ENCODE measurements at places on chromosomes 13 and 19.

- no peaks in the 10 kb centered on the region for H3K36me3 ChIP-seq
- no peak overlapping the region for H3K4me3 ChIP-seq
- no peak for DNase-seq
- H3K27me3 ChIP-seq = peaks cover 4% of the 10 kb centered on the region
Observed at GRCh38 chr19:43337737-43338136, 15.7 kb upstream of the CD177 start.

- no peaks in the 10 kb centered on the region for H3K36me3 ChIP-seq
- no peaks in the 10 kb centered on the region for H3K27me3 ChIP-seq
- no peaks in the 10 kb centered on the region for H3K4me1 ChIP-seq
Observed at GRCh38 chr13:93624311-93624777, 397.7 kb downstream of the GPC6 start.

DNA sequence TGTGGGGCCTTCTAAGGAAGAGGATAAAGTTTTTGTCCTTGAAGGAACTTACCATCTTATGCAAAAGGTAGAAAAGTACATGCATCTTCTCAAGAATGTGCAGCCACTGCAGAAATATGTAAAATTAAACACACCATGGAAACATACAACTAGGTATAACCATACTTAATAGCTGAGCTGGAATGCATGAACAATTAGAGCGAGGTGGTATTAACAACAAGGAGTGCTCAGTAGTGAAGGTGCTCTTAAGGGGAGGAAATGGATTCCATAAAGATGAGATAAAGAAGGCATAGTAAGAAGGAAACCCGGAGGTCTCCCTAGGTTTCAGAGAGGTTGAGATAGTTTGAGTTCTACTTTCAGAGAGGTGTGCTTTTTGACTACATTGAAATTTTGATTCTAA is 415.9 kb downstream of the NDFIP2 start:
- H3K4me3 ChIP-seq = no peak overlapping the region
- DNase-seq = no peak
- no peak overlapping the region for H3K27ac ChIP-seq
- H3K4me1 ChIP-seq = no peaks in the 10 kb centered on the region

DNA sequence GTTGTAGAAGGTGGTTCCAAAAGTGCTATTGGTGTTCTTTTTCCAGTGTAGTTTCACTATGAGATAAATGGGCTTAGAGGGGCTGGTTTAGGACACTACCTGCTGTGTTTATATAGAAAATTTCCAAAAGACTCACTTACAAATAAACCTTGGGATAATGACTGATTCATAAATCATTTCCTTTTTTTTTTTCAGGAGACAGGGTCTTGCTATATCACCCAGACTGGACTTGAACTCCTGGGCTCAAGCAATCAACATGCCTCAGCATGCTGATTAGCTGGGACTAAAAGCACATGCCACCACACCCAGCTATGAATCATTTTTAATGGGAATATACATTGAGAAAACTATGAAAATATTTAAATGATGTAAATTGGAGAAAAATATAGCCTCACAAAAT is 376.6 kb downstream of the PCDH9 start:
- H3K36me3 ChIP-seq = no peaks in the 10 kb centered on the region
- H3K27ac ChIP-seq = no peak overlapping the region
- no peak overlapping the region for H3K4me3 ChIP-seq
- H3K27me3 ChIP-seq = no peaks in the 10 kb centered on the region
- H3K4me1 ChIP-seq = no peaks in the 10 kb centered on the region
- DNase-seq = no peak

GRCh38 chr19:30419568-30420180 is 47.5 kb downstream of the ZNF536 start:
- no peaks in the 10 kb centered on the region for H3K4me1 ChIP-seq
- H3K27me3 ChIP-seq = peaks cover 26% of the 10 kb centered on the region
- no peak overlapping the region for H3K27ac ChIP-seq
- DNase-seq = no peak
- no peaks in the 10 kb centered on the region for H3K36me3 ChIP-seq

- no peak for DNase-seq
- peaks cover 53% of the 10 kb centered on the region for H3K27me3 ChIP-seq
- no peak overlapping the region for H3K4me3 ChIP-seq
- H3K27ac ChIP-seq = no peak overlapping the region
Observed at GRCh38 chr13:94716016-94716415, 3.7 kb upstream of the SOX21 start.

- H3K4me3 ChIP-seq = no peak overlapping the region
- no peaks in the 10 kb centered on the region for H3K27me3 ChIP-seq
- H3K4me1 ChIP-seq = no peaks in the 10 kb centered on the region
- no peaks in the 10 kb centered on the region for H3K36me3 ChIP-seq
- H3K27ac ChIP-seq = no peak overlapping the region
Observed at GRCh38 chr13:39818953-39819352, 163.5 kb downstream of the COG6 start.

DNA sequence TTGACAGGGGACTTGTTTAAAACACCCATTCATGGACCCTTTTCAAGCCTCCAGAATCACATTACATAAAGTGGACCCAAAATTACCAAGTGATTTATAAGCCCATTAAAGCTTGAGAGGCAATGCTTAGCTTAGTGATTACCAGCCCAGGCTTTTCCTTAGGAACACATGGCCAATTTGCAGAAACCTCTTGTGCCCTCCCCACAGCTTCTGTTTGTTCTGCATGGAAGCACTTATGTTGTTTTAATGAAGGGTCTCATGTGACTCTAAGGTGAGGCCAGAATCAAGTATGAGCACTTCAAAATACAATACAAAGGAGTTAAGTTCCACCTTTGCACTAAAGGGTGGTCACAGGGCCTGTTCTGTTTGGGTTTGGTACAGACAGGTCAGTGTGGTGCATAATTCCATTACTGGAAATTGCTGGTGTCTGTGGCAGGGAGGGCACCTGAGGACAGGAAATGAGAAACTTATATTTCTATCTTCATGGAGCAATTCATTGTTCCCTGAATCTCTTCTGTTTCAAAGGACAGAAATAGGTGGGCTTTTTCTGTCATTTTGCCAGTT is 15.3 kb downstream of the ZNF486 start:
- no peak overlapping the region for H3K27ac ChIP-seq
- peaks cover 5% of the 10 kb centered on the region for H3K36me3 ChIP-seq
- H3K4me1 ChIP-seq = no peaks in the 10 kb centered on the region
- DNase-seq = no peak
- no peak overlapping the region for H3K4me3 ChIP-seq
- no peaks in the 10 kb centered on the region for H3K27me3 ChIP-seq

- no peak overlapping the region for H3K27ac ChIP-seq
- H3K36me3 ChIP-seq = no peaks in the 10 kb centered on the region
- no peaks in the 10 kb centered on the region for H3K4me1 ChIP-seq
- H3K4me3 ChIP-seq = no peak overlapping the region
- no peak for DNase-seq
- no peaks in the 10 kb centered on the region for H3K27me3 ChIP-seq
Observed at GRCh38 chr13:61094865-61095264, 320.8 kb downstream of the PCDH20 start.

DNA sequence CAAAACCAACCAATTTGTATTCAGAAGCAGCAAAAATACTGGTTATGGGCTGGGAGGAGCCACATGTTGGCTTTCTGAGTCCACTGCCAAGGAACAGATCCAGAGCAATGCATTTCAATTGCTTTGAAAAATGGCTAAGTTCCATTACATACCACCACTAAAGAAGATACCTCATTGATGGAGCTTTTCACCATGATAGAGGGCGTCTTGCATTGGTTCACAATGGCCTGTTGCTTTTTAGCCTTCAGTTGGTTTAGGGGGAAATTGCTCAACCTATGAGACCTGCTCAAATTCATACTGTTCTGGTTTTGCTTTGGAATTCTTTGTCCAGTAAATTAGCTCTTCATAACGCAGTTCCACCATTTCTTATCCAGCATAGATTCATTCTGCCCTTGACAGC is 21.2 kb upstream of the CPB2 start:
- DNase-seq = no peak
- H3K27ac ChIP-seq = no peak overlapping the region
- no peak overlapping the region for H3K4me3 ChIP-seq
- H3K4me1 ChIP-seq = peaks cover 16% of the 10 kb centered on the region
- H3K27me3 ChIP-seq = no peaks in the 10 kb centered on the region
- peaks cover 36% of the 10 kb centered on the region for H3K36me3 ChIP-seq

- no peak overlapping the region for H3K27ac ChIP-seq
- no peaks in the 10 kb centered on the region for H3K36me3 ChIP-seq
- no peaks in the 10 kb centered on the region for H3K27me3 ChIP-seq
- H3K4me1 ChIP-seq = no peaks in the 10 kb centered on the region
Observed at GRCh38 chr13:22218797-22219196, 547.9 kb downstream of the FGF9 start.

- peak; percentile 39 for DNase-seq
- H3K4me3 ChIP-seq = no peak overlapping the region
- no peaks in the 10 kb centered on the region for H3K27me3 ChIP-seq
- peak overlapping the region; percentile 32 for H3K27ac ChIP-seq
- H3K36me3 ChIP-seq = peaks cover 27% of the 10 kb centered on the region
Observed at GRCh38 chr19:6023085-6023682, 45.2 kb upstream of the RANBP3 start.

DNA sequence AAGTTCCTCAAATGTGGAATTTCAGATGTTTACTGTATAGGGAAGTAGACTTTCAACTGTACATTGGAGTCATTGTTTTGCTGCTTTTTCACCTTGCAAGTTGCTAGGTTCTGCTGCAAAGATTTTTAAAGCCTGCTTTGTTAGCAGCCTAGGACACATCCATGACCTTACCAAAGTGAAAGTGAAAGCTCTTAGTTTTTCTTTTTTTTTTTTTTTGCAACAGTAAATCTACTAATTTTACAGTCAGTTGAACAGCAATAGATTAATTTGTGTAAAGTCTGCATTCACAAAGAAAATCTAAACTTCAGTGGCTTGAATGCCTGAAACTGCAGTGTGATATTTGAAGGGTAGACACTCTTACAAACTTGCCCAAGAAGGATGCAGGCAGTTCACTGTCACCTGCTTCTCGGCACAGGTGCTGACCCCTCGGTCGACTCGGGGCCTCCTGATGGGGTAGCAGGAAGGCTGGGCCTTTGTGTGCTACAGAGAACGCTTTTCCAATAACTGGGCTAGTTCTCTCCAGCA is 5.0 kb upstream of the MTIF3 start:
- H3K27ac ChIP-seq = peak overlapping the region; percentile 51
- peak overlapping the region; percentile 41 for H3K4me3 ChIP-seq
- peaks cover 20% of the 10 kb centered on the region for H3K4me1 ChIP-seq
- no peaks in the 10 kb centered on the region for H3K27me3 ChIP-seq
- no peaks in the 10 kb centered on the region for H3K36me3 ChIP-seq

DNA sequence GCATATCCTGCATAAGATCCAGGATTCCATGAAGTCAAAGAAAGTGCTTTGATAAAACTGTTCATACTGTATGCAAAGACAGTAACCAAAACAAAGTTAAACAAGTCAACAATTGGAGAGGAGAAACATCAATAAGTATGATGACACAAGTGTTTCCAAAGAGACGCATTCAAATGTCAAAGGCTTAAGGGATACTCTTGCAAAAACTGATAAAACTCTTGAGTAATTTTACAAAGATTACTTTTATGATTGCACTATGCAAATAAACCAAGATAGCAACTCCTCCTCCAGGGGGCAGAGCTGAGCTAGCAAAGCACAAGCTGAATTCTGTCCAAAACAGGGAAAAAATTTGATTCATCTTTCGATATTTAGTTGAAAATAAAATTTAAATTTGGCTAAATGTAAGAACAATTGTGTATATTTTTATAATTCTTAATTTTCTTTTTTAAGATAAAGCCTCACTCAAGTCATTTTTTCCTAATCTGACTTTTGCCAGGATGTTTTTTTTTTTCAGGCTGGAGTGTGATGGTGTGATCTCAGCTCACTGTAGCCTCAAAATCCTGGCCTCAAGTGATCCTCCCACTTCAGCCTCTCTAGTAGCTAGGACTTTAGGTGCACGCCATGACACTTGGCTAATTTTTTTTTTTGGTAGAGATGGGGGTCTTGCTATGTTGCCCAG is 84.0 kb downstream of the MZT1 start:
- DNase-seq = peak; percentile 49
- H3K27me3 ChIP-seq = no peaks in the 10 kb centered on the region
- H3K4me3 ChIP-seq = no peak overlapping the region
- no peaks in the 10 kb centered on the region for H3K4me1 ChIP-seq

DNA sequence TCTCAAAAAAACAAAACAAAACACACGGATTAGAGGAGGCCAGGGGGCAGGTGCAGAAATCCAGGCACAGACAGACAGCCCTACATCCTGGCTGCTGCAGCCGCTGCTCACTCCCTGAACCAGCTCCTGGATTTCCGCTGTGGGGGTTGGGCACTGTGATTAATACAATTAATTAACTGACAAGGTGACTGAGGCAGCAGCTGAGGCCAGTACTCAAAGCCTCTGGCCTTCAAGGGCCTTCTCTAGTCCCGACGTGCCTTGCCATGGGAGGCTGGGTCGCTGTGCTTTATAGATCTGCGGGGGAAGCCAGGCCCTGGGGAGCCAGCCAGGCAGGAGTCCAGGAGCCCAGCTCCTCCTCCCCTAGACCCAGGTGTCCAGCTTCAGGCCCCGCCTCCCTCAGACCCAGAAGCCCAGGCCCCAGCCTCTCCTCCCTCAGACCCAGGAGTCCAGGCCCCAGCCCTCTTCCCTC is 4.6 kb downstream of the NECTIN2 start:
- no peak for DNase-seq
- peaks cover 28% of the 10 kb centered on the region for H3K4me1 ChIP-seq
- no peak overlapping the region for H3K27ac ChIP-seq

- H3K36me3 ChIP-seq = no peaks in the 10 kb centered on the region
- H3K4me3 ChIP-seq = peak overlapping the region; percentile 7
- no peaks in the 10 kb centered on the region for H3K27me3 ChIP-seq
Observed at GRCh38 chr13:74062933-74063332, 71.3 kb downstream of the KLF12 start.

- no peaks in the 10 kb centered on the region for H3K27me3 ChIP-seq
- H3K4me1 ChIP-seq = peaks cover 2% of the 10 kb centered on the region
- H3K27ac ChIP-seq = no peak overlapping the region
- no peak overlapping the region for H3K4me3 ChIP-seq
- DNase-seq = no peak
- H3K36me3 ChIP-seq = no peaks in the 10 kb centered on the region
Observed at GRCh38 chr13:26977541-26977940, 194.1 kb downstream of the USP12 start.

GRCh38 chr19:49678985-49679770 is 2.1 kb downstream of the PRMT1 start:
- peaks cover 38% of the 10 kb centered on the region for H3K36me3 ChIP-seq
- peaks cover 37% of the 10 kb centered on the region for H3K4me1 ChIP-seq
- H3K27me3 ChIP-seq = no peaks in the 10 kb centered on the region

DNA sequence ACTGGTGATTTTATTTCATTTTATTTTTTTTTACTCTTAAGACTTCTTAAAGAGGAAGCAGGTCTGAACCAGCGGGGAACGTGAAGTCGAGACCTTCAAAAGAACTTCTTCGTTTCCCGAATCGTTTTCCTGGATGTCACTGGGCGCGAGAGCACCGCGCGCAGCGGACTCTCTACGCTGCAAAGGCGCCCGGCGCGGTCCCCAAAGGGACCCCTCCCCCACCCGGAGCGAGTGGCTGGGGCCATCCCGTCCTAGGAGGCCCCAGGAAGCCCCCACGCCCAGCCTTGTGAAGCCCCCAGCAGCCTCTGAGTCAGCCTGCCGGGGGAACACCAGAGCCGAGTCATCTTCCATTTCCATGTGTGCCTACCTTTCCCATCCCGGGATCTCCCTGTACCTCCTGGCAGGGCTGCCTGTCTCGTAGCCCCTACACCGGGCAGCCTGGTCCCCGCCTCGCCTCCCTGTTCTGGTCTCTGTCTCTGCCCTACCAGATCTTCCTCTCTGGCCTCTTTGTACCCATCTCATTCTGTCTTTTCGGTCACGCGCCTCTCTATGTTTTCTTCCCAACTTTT is 608 bp downstream of the CD70 start:
- DNase-seq = no peak
- no peaks in the 10 kb centered on the region for H3K36me3 ChIP-seq
- H3K4me1 ChIP-seq = peaks cover 17% of the 10 kb centered on the region
